Naive thymus-derived CD8-positive, alpha-beta T cell (primary cell): ENCODE measurements at places on chromosomes 4 and X. TPM values are rescaled to one million over a fixed set of nuclear protein-coding genes. Genes with fewer than 3 reads are reported as not detected.
A peak's percentile ranks its signal among the peaks of the same experiment; 100 is the strongest.

DNA sequence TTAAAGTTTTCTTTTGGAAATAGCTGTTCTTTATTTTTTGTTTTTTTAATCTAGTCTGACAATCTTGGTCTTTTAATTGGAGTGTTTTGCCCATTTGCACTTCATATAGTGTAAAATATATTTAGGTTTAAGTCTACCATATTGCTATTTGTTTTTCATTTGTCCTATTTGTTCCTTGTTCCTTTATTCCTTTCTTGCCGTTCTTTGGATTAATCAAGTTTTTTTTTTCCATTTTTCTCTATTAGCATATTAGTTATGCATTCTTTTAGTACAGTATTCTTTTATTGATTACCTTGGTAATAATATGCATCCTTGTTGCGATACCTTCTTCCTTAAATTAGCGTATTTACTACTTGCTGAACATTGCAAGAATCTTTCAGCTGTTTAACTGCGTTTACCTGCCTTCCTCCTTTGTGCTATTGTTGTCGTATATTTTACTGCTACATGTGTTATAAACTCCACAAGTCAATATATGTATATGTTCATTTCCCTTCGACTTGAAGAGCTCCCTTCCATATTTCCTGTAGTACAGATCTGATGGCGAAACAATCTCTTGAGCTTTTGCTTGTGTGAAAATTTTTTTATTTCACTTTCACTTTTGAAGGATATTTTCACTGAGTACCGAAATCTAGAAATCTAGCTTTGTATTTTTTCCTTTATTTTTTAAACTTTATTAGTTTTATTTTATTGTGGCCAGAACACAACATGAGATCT lies 23.9 kb upstream of the RNF212 start:
- peak overlapping the region; percentile 88 for H3K4me3 ChIP-seq
- H3K36me3 ChIP-seq = peaks cover 2% of the 10 kb centered on the region
- peak overlapping the region; percentile 68 for H3K27ac ChIP-seq

DNA sequence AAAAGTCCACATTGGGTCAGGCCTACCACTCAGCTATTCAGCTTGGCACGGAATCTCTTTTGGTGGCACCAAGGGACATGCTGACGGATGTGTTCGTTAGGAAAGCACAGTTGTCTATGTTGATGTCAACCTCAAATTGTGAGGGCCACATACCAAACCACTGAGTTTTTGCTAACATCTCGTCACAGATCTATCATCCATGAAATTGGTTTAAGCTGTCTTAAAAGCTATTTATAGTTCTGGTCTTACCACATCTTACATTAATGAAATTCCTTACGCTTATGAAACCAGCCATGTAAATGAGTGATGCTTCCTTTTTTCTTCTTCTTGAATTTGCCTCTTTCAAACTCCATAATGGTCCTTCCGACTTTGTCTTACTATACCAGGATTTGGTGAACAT lies 101.5 kb downstream of the MGST2 start:
- H3K4me3 ChIP-seq = no peak overlapping the region
- H3K36me3 ChIP-seq = peaks cover 4% of the 10 kb centered on the region
- no peak for DNase-seq
- no peak overlapping the region for H3K27ac ChIP-seq
- no peaks in the 10 kb centered on the region for H3K27me3 ChIP-seq
- peaks cover 2% of the 10 kb centered on the region for H3K4me1 ChIP-seq

- H3K27me3 ChIP-seq = no peaks in the 10 kb centered on the region
- DNase-seq = no peak
- peaks cover 15% of the 10 kb centered on the region for H3K4me1 ChIP-seq
- H3K4me3 ChIP-seq = no peak overlapping the region
These were observed 77.1 kb downstream of the CNOT6L start for GRCh38 chr4:77742054-77742453.

DNA sequence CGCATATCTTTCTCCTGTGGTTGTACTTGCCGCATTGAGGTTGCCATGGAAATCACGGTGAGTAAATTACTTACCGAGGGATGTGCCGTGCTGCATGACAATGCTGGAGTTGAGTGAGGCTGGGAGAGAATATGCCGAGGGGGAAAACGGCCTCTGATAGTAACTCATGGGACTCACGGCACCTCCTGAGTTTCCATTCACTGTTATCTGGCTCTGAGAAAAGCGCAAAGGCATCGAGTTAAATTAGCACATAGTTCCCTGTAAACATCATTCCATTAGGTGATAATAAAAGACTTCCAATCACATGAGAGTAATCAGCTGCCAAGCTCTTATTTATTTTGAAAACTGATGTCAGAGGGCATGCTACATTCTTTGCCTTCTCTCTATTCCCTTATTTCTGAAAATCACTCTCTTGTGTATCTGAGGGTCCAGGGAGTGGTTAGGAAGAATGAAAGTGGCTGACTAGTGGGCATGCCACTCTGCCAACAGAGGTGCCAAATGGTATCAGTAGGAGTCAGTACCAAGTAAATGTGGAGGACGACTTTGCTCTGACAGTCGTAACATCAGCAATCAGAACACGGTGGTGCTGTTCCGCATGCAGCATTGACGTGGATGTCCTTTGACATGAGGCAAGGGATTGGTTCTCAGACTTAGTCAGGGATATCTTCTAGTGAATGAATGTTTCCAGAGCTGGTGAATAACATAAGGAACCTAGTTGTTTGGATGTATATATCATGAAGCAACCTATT lies 126.9 kb upstream of the PDLIM3 start:
- H3K4me1 ChIP-seq = no peaks in the 10 kb centered on the region
- no peak for DNase-seq
- H3K27me3 ChIP-seq = peaks cover 16% of the 10 kb centered on the region
- no peaks in the 10 kb centered on the region for H3K36me3 ChIP-seq

GRCh38 chr4:153087671-153088194 lies 116.5 kb upstream of the TRIM2 start:
- H3K4me1 ChIP-seq = peaks cover 37% of the 10 kb centered on the region
- no peak overlapping the region for H3K27ac ChIP-seq
- H3K27me3 ChIP-seq = no peaks in the 10 kb centered on the region
- H3K4me3 ChIP-seq = no peak overlapping the region
- no peaks in the 10 kb centered on the region for H3K36me3 ChIP-seq

DNA sequence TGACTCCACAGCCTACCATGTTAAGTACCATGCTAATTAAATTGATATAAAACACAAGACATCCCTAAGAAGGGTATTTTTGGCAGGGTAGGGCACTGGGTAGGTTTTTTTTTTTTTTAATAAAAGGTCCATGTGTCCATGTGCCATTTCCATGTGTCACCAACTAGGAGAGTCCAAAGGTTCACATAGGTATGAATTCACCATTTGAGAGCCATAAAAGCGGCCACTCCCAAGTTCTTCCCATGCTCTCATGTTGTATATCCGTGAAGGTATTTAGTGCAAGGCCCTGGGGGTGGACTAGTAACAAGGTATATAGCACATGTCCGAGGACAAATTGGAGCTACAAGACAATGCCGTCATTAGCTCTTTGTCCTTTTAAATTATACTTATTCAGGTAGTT lies 107.3 kb downstream of the PDE5A start:
- H3K27ac ChIP-seq = no peak overlapping the region
- no peak for DNase-seq
- no peak overlapping the region for H3K4me3 ChIP-seq
- peaks cover 24% of the 10 kb centered on the region for H3K36me3 ChIP-seq
- no peaks in the 10 kb centered on the region for H3K27me3 ChIP-seq

DNA sequence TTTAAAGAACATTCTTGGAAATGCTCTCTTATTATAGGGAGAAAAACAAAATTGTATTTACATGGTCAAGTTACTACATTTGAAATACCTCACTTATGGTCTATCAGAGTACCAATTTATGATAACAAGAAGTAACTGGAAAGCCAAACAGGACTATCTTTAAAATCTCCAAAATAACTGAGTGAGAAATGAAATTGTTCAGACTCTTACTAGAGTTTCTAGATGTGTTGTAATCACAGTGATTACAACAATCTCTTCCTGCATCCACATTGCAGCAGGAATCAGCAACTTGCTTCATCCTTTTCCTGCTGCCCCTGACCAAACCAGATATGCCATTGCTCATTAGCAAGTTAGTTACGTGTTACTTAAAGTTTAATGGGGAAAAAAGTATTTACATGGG lies 245.2 kb upstream of the SMIM31 start:
- no peak overlapping the region for H3K27ac ChIP-seq
- no peak overlapping the region for H3K4me3 ChIP-seq
- no peaks in the 10 kb centered on the region for H3K36me3 ChIP-seq
- H3K4me1 ChIP-seq = no peaks in the 10 kb centered on the region

DNA sequence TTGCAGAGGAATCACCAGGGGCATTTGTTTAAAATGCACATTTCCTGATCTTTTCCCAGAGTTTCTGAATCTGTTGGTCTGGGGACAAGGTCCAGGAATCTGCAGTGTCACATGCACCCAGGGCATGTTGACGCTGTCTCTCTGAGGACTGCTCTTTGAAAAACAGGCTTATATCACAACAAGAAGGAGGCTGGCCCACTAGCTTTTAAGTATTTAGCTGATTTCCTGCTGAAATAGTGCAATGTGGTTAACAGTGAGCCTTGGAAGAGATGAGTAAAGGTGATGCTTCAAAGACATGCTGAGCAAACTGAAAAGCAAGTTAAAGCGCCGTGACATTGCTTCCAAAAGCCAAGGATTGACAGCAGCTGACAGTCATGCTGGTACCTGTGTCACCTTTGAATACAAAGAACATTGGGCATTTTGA lies 18.6 kb upstream of the SEPSECS start:
- H3K36me3 ChIP-seq = no peaks in the 10 kb centered on the region
- H3K27me3 ChIP-seq = no peaks in the 10 kb centered on the region
- H3K4me3 ChIP-seq = peak overlapping the region; percentile 2
- no peak for DNase-seq

FAM47A gene
- not detected for total RNA-seq

CAPN6 gene
- not detected for total RNA-seq

IL9R gene
- 1.4 TPM for total RNA-seq

USP51 gene
- 7.3 TPM for total RNA-seq

MMGT1 gene
- total RNA-seq = 24.8 TPM

KCND1 gene
- total RNA-seq = 1.6 TPM
